Immature natural killer cell (primary cell): ENCODE measurements at places on chromosomes 6 and 20. TPM values are rescaled to one million over a fixed set of nuclear protein-coding genes. Genes with fewer than 3 reads are reported as not detected.

GGTLC1 gene
- not detected for polyA plus RNA-seq

PRSS35 gene
- polyA plus RNA-seq = not detected

PBOV1 gene
- polyA plus RNA-seq = not detected

- no peak overlapping the region for H3K4me3 ChIP-seq
- no peaks in the 10 kb centered on the region for H3K36me3 ChIP-seq
- H3K4me1 ChIP-seq = no peaks in the 10 kb centered on the region
- no peak overlapping the region for H3K27ac ChIP-seq
These were observed 193.6 kb upstream of the FOXQ1 start for GRCh38 chr6:1118287-1118647.

DNA sequence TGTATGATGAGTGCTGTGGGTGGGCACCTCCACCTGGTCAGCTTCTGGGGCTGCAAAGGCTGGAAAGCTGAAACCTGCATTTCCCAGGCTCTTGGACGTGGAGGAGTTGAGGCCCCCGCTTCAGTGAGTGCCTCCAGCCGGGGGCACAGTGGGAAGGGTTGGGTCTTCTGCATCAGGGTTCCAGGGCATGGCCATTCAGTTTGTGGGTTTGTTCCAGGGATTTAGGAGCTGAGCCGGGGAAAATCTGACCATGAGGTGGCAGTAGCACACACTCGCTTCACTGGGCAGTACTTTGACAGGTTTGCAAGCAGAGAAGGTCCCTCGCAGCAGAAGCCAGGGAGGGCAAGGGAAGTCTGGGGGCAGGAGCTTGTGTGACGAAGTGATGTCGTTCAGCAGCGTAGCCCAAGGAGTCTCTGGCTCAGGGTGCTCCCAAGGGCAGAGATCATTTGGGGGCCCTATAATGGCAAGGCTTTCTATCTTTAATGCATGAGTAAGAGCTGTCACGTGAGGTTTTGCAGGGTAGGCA, 69.5 kb upstream of the SULF2 start:
- H3K27ac ChIP-seq = no peak overlapping the region
- DNase-seq = no peak
- no peaks in the 10 kb centered on the region for H3K4me1 ChIP-seq
- no peaks in the 10 kb centered on the region for H3K36me3 ChIP-seq

DNA sequence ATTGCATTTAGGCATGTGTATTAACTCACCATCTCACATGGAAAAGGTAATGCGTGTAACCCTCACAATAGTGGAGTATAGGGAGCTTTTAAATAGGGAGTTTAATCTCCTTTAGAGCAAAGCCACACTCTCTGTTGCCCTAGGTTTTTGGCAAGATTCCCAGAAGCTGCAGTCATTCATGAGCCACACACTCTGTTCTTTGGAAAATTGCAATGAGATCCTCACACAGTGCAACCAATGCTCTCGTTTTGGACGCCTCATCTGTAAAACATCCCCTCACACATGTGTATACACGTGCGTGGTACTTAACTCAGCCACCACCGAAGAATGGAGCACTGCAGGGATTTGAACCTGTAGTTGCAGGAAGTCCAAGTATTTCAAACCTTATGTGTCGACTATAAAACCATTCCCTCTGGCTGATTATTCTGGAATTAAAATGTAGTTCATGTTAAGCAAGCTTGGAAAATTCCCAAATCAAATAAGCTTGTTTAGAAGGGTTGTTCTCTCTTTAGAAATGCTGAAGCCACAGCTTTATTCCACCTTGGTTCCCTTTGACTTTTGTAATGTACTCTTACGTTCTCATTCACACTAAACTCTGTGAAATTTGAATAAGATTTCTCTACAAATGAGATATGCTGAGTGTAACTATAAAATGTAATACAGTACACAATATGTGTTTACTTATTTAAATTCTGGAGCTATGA, 489.8 kb upstream of the MANEA start:
- no peaks in the 10 kb centered on the region for H3K27me3 ChIP-seq
- H3K4me3 ChIP-seq = no peak overlapping the region
- H3K27ac ChIP-seq = no peak overlapping the region
- H3K36me3 ChIP-seq = no peaks in the 10 kb centered on the region
- no peaks in the 10 kb centered on the region for H3K4me1 ChIP-seq
